Stimulated activated CD8-positive, alpha-beta memory T cell treated with anti-CD3 and anti-CD28 coated beads, Interleukin-15, amount 100 ng/mL, for 48 hours (primary cell): ENCODE measurements at places on chromosomes 12 and 14.

- DNase-seq: no peak
These were observed at the start of gene EFS for GRCh38 chr14:23365036-23365731. TSS of gene EFS (minus strand) at chr14:23365172. CDS start at chr14:23365025, 147 bp downstream.

GRCh38 chr14:87483271-87484260, 509.4 kb downstream of the GALC start:
- no peak for DNase-seq

DNA sequence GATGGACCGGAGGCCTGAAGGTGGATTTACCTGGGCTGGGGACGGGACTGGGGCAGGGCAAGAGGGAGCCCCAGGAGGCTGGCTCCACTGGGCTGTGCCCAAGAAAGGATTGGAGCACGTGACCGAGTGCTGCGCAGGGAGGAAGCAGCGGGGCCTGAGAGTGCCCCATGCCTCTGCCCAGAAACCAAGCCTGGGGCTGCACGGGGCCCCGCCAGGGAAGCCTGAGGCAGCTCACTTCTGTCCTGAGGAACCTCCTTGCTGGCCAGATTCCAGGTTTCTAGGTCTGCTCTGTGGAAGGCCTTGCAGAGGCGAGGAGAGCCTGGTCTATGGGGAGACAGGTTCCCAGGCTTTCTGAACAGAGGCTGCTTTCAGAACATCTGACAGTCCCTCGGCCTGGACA, 10.4 kb downstream of the NGB start:
- DNase-seq: no peak

- no peak for DNase-seq
These were observed 206.4 kb downstream of the ERC1 start for GRCh38 chr12:1197264-1198018.

GRCh38 chr14:55386037-55386808, 25.4 kb downstream of the ATG14 start:
- DNase-seq: no peak

DNA sequence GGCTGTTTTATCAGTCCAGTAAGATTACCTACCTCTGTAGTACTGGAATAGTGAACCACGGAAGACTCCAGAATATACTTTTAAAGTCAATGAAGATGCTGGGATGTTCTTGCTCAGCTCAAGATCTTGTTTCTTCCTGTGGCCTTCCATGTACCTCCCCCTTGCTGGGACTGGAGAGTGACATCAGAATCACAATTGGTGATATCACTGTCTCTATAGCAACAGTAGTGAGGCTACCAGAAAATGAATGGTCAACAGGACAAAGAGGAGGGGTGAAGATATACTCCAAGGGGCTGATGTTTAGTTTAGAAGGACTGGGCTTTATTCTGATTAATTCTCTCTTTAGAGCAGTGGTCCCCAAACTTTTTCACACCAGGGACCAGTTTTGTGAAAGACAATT, 3.8 kb downstream of the AKAP3 start:
- no peak for DNase-seq

GRCh38 chr14:62015945-62016344, 253.7 kb downstream of the SNAPC1 start:
- no peak for DNase-seq

- no peak for DNase-seq
These were observed 33.2 kb downstream of the CKAP4 start for GRCh38 chr12:106214571-106214970.

- no peak for DNase-seq
These were observed 21.0 kb downstream of the PIGH start for GRCh38 chr14:67579040-67579439.

DNA sequence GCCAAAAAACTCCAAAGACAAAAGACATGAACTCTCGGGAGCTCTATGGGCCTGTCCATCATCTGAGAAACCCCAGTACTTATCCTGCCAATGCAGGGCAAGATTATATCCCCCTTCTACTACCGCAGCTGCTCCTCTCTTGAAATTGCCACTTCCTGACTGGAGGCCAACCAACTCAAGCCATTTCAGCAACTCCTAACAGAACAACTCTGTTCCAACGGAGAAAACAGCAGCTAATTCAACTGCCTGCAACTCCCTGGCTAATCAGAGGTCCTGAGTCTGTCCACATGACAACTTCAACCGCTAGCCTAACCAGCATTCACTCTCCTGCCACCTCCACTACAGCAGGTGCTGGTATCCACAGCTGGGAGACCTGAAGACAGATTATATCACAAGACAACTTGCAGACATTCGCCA, 24.1 kb downstream of the CEP83 start:
- DNase-seq: no peak

GRCh38 chr14:104403421-104404220, 175.9 kb upstream of the C14orf180 start:
- no peak for DNase-seq

GRCh38 chr14:35234012-35234805, 58.0 kb upstream of the PSMA6 start:
- no peak for DNase-seq

DNA sequence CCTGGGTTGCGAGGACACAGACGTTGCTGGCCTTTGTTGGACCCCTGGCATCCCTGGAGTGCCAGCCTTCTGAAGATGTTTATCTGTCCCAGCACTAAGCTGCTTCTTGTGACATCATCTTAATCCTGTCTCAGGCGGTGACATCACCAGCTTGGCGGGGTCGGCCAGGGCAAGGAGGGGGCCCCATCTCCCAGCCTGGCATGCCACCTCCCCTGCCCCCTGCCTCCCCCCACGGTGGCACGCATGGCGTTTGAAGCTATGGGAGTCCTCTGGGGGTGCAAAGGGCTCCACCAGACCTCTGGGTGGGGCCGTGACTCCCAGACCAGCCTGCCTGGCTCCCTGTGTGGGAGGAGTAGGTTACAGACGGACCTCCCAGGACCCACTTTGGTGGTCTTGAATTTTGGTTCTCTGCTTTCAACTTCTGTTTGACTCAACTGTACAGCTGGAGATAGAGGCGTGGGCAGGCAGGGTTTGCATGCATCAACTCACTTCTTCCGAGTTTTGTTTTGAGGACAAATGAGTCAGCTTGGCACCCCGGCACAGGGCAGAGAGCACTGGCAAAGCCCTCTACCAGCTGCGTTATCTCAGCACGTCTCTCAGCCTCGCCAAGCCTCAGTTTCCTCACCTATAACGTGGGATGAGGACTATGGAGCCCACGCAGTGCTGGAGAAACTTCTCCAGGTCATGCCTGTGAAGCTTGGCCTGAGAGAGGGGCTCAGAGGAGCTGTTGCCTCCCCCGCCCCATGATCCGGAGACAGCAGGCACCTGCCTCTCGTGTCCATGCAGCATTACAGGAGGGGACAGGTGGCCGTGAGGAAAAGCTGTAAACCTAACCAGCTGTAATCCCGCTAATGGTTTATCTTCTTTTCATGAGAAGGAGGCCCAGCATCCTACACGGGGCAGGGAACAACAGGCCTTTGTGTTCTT, 38.8 kb upstream of the EML1 start:
- DNase-seq: peak; percentile 13

- DNase-seq: no peak
These were observed 2.9 kb downstream of the NEK9 start for GRCh38 chr14:75123991-75124390.

GRCh38 chr12:47218191-47218654, 138.5 kb upstream of the AMIGO2 start:
- no peak for DNase-seq

- DNase-seq: no peak
These were observed 2.0 kb downstream of the CRY1 start for GRCh38 chr12:107091381-107091780.

- DNase-seq: no peak
These were observed 95.8 kb downstream of the BCAT1 start for GRCh38 chr12:24853094-24853493.

DNA sequence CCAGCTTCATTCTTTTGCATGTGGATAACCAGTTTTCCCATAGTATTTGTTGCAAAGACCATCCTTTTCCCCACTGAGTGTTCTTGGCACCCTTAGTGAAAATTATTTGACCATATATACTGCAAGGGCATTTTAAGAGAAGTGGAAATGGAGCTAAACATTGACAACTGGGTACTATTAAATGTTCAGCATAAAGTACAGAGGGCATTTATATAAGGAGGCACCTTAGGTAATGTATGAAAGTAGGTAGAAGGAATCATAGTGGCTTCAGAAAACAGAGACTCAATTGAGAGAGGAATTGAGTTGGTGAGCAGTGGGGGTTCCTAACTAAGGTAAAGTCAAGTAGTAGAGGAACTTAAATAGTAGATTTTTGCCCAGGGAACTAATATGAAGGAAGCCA, 34.5 kb upstream of the SMCO2 start:
- no peak for DNase-seq

DNA sequence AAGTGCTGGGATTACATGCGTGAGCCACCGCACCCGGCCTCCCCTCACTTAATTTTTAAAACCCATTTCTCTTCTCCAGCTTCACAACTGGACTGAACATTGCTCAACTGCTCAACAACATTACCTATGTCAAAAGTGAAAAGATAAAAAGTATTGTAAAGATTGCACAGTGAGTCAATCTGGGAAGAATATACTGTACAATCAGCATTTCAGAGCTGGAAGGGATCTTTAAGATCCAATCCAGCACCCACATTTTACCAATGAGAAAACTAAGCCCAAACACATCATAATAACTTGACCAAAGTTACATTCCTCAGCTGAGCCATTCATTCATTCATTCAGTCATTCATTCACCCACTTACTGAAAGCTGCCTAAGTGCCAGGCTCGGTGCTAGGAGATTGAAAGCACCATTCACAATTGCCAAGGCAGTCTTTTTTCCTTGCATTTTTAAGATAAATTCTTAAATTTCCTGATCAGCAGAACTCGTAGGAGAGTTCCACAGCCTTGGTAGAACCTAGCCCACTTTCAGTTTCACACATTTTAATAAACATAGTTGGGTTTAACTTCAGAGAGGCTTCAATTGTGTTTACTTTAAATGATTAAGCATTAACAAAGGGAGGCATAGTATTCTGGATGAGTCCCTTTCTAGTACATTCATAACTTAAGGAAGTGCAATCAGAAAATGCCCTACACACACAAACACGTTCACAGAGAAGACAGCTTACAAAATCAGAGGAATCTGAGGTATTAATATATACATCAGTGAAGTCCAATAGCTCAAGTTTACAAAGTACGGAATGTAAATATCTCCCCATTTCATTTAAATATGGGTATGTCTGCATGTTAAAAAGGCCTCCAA, 3.0 kb downstream of the GALNT4 start:
- no peak for DNase-seq

DNA sequence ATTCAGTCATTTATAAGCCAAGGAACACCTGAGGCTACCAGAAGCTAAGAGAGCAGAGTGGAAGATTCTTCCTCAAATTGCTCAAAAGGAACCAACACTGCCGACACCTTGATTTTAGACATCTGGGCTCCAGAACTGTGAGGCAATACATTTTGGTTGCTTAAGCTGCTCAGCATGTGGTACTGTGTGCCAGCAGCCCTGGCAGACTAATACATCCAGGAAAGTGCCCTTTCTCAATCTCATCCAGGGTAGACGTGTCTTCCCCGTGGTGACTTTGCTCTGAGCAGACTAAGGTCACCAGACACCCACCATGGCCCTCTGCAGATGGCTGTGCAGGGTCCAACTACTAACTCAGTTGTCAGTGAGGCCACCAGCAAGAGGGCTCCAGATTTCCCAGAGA, 122.8 kb downstream of the VRK1 start:
- DNase-seq: no peak

GRCh38 chr12:17060260-17060659, 454.3 kb upstream of the LMO3 start:
- DNase-seq: no peak

DNA sequence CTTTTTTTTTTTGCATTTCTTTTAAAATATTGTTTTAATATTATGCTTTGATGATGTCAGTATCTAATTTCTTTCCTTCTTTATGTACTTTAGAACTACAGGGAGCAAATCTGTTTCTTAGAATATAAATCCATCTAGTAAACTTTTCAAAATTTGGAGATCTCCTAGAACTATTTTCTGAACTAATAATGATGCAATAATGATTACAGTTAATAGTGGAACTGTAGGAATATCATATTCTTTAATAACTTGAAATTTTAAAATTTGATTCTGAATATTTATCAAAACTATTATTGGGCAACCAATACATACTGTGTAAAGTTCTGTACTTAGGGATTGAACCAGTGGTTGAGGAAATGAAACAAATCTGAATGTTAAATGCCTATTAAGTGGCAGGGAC, 23.1 kb upstream of the PMCH start:
- no peak for DNase-seq

DNA sequence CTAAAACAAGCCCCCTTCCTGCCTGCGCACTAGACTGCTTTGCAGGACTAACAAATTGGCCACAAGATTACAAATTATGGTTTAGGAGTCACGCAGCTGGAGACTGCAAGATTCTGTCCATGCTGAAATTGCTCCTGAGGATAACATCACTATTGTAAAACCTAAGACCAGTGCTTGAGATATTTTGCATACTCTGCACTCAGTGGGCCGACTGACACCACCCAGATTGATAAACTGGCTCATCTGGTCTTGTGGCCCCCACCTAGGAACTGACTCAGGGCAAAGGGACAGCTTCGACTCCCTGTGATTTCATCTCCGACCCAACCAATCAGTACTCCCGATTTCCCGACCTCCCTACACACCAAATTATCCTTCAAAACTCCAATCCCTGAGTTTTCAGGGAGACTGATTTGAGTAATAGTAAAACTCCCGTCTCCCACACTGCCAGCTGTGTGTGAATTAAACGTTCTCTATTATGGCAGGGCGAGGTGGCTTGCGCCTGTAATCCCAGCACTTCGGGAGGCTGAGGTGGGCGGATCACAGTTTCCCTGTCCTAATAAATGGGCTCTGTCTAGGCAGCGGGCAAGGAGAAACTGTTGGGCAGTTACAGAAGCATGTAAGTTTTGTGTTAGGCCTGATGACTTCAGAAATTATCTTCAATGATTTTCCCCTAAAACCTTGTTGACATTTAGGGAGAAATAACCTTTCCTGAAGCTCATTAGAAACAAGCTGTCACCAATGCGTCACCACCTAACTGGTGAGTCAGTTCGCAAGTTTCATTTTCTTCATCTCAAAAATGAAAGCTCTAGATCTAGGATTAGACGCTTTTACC, 5.3 kb upstream of the UBC start:
- peak; percentile 45 for DNase-seq

DNA sequence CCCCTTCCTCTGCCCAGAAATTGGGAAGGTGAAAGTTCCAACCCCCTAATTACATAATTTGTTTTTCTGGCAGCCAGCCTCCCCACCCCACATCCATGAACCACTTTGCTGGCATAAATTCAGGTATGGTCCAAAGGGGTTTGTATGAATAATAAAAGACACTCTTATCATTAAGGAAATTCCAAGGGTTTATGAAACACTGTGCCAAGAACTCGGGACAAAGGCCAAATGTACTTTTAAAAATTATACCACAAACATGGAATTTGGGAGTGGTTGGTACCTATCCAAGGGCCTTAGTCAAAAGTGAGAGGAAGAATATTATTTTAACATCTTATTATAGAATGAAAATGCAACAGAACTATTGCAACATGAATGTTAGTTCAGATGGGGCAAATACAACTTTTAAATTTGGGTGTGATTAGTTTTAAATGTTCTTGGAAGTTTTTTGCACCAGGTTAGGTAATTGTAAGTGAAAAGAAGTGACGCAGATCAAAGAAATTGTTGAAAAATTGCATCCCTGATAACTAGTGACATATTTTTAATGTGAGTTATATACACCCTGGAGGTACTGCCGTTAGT, 217.8 kb downstream of the TMEM117 start:
- DNase-seq: no peak
